Hematopoietic multipotent progenitor cell treated with erythropoietin and hydrocortisone succinate and interleukin-3 and kit ligand, for 17 days (in vitro differentiated cells): ENCODE measurements at places on chromosomes 7 and 10.

DNA sequence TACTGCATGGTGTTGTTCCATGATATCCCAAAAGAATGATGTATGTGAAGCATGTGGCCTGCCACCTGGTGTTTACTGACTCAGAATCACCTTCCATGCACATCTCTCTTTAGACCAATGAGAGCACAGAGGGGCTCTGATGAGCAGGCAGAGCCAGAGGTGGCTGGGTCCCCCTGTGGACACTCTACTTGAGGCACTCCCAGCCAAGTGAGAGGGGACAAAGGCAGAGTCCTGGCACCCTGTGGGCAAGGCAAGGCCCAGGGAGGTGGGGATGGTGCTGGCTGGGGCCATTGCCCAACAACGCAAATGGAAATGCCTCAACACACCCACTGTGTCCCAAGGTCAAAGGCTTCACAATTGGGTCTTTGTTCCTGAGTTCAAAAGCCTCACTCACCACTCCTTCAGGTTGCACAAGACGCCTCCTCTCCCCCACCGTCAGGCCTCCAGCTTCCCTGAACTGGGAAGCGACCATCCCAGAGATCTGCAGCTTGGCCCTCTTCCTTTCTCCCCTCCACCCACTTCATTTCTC lies 164.6 kb downstream of the NEURL1 start:
- no peak for DNase-seq

DNA sequence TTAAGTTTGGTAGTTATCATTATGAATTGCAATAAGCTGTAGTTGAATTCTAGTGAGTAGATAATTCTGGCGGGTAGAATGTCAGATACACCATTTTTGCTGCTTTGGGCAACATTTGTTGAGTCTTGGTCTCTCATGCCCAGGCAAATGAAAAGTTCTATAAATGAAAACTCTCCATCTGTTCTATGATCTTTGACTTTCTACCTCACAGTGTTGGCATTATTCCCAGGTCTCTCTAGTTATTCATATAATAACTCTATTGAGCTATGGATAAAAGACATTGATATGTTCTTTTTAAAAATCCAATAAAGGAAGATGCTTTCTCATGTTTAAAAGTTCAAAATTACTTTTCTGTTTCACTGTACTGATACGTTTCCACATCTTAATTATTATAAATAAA lies 415.3 kb upstream of the SEMA3D start:
- DNase-seq, result no peak

- peak; percentile 49 for DNase-seq
Observed at GRCh38 chr7:32905175-32905662, 13.7 kb upstream of the KBTBD2 start.

GRCh38 chr10:131820626-131821025 lies 80.2 kb upstream of the PPP2R2D start:
- DNase-seq, result no peak

GRCh38 chr10:13628661-13629060 lies 41.9 kb downstream of the PRPF18 start:
- no peak for DNase-seq

DNA sequence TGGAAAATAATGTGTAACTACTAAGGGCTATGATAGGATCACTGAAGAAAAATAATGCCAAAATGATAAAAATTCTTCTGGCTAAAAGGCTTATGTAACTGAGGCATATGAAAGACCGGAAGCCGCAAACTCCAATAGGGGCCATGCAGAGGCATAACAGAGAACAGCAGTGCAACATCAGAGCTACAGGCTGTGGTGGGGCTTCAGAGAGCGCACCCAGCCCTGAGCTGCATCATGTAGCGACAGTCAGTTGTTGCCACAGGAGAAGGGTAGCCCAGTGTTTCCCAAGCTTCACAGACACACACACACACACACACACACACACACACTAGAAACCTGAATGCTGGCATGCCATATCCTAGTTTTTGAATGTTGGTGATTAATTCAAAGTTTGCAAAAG lies 9.3 kb downstream of the LLCFC1 start:
- DNase-seq, result no peak

DNA sequence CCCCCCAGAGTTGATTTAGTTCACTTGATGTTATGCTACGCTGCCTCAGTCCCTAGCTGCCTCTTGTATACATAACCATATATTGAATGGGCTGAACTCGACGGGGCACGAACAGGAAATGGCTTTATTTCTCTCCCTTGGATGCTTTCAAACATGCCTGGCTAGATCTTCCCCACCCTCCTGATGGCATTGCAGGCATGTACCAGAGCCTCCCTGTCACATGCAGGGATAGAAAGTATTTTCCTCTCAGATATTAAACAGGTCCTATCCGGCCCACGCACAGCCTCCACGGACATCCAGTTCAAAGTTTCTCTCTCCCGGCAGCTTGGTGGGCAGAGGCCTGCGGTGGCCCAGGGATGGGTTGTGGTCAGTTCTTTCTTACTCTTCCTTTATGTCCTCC lies 422.1 kb downstream of the RPS24 start:
- no peak for DNase-seq

- DNase-seq, result no peak
Observed at GRCh38 chr10:121112579-121113384, 261.6 kb downstream of the WDR11 start.

DNA sequence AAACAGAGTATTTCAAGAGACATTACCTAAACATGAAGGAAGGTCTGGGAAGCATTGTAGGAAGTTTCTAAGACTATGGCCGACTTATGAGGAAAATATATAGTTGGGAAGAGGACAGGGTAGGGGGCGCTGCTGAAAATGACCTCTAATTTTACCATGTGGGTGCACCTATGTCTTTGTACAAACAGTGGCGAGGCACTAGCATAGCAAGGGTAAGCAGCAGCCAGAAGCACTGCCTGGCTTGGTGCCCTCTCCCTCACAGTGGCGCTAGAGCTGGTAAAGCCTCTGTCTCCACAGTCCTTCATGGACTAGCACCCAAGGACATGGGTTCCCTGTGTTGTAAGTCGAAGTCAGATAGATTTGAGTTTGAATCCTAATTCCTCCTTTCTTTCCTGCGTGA lies 461.2 kb downstream of the INHBA start:
- no peak for DNase-seq

DNA sequence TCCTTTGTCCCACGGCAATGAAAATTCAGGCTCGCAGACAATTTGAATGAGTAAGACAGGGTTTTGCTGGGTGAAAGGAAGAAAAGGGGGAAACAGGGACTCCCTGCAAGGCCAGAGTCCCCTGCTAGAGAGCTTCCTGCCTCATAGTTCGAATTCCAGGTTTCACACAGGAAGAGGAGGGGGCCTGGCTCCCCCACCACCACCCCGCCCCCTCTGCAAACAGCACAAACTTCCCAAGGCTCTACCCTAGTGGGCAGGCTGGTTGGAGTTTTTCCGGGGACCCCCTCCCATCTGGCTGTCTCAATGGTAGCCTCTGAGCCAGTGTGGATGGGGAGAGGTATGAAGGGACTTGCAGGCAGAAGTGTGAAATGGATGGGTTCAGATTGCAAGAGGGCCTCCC lies 57.4 kb upstream of the NEBL start:
- DNase-seq, result no peak

DNA sequence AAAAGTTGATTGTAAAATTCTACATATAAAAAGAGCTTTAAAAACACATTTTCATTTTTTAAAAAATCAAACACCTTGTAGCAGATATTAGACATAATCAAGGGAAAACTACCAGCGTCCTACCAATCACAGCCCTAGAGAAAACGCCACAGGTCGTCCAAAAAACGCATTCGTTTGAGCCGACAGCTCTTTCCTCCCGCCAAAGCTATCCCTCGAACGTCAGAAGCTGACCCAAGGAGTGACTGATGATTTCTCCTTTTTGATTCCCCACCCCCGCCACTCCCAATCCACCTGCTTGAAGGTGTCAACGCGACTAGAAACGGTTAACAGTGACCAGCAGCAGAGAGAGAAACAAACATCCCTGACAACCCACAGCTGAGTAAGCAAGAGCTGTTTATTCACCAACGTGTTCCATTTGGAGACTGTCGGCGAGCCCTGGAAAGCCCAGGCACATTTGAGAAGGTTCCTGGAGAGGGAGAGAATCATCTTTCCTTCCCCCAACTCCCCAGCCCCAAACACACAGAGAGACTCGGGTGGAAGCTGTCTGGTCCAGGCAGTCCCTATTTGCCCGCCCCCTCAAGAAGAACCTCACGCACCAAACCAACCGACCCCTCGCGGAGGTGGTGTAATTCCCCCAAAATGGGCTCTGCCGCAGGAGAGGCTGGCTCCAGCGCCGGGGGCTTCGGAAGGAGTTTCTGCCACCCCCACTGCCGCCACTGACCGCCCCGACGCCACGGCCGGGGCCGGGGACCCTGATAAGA lies 622 bp downstream of the CPEB3 start:
- DNase-seq, result peak; percentile 49

DNA sequence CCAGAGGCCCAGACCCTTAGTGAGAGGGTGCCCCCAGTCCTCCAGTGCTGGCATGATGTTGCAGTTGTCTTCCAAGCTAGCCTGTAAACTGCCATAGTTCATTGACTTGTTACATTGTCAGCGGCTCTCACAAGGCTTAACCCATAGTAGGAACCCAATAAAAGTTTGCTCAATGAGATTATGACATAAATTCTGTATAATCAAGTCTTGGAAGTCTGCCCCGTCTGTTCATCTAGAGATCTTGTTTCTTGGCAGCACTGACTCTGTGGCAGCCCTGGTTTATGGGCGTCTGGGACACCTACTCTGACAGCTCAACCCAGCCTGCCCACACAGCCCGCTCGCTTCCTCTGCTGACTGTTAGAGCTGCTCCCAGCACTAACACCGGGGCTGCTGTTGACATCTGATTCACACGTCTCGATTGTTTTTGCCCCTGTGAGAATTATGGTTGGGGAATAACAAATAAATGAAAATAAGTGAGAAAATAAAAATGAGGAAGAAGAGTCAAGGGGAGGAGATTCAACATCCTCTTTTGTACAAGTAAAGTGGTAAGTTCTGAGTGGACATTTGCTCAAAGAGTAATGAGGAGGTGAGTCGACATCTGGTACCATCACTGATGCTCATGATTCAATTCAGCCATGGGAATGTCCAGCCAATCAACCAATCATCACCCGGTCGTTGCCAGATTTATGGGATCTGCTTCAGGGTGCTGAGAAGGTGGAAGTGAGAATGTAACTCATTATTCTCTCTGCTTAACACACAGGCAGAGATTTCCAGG lies 160.8 kb downstream of the SPAG6 start:
- no peak for DNase-seq

- no peak for DNase-seq
Observed at GRCh38 chr7:139902436-139903102, 73.5 kb downstream of the TBXAS1 start.

GRCh38 chr7:141993354-141993753 lies 2.3 kb upstream of the MGAM start:
- no peak for DNase-seq

DNA sequence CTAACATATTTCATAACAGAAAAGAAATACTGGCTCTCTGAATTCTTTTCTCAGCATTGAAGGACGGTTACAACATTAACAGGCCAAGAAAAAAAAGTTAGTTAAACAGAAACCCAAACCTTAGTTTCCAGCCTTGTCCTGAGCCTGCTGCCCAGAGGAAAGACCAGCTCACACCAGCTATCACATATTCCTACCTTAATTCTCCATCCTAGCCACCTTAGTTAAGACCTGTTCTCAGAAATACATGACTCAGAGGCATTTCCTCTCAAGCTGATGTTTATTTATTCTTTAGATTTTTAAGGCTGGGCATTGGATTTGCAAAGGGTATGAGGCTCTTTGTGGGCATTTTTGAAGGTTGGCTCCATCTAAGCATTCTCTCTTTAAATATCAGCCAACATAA lies 34.3 kb upstream of the ADAM12 start:
- no peak for DNase-seq

DNA sequence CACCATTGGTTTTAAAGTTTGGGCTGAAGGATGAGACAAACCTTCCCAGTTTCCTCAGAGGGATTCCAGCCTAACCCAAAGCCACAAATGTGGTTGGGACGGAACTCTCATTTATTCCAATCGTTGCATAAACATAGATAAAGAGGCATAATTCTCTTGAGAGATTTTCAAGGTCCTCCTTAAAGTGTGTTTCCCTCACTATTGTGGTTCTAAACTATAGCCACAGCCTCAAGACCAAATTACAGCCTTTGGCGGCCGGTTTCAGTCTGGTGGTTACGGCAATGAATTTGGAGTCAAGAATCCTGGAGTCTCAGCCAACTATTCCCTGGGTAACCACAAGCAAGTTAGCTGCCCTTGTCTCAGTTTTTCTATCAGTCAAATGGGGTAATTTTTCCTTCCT lies 42.6 kb downstream of the SEM1 start:
- no peak for DNase-seq

DNA sequence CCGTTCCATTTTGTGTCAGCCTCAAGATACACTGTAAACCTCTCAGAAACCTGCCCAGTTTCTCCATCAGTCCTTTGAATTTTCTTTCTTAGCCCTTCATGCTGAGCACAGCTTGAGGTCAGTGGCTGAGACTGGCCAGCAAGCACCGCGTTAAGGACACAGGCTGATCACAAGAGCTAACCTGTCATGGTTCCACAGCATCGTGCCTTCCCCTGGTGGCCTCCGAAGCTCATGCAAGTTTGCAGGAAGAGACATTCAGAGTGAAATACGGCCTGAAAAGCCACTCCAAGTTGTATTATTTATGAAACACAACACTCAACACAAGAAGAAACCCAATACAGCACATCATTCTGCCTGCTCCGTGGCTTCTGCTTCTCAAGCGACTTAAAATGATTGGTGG lies 57.0 kb upstream of the PFKP start:
- DNase-seq, result no peak

DNA sequence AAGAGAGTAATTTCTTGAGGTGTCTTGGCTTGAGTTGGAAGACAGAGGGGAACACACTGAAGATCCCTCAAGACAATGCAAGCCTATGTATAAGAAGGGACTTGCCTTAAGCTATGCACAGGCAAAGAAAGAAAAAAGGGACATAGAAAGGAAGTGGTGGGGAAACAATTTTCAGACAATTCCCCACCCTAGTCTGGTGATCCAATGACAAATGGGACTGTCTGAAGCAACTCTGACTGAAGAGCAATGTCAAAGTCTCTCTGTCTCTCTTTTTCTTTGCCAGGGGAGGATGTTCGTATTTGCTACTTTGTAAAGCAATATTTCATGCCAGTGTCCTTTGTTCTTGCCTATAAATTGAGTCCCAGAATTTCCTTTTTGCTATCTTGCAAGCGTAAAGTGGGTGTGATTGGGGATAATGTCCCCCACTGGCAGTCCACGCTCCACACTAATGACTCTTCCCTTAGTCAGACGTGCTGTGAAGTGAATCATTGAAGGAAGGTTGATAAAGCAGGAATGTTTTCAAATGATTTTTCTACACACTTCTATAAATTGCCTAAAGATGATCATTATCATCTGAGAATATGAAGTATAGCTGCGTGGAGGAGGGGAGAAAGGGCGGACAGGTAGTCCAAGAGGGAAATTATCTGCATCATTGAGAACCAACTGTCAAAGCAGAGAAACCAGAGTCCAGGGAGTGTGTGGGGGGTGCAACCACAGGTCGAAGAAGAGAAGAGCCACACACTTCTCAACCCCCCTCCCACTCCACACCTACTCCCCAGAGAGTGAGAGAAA lies 243.8 kb upstream of the ETV1 start:
- no peak for DNase-seq

- no peak for DNase-seq
Observed at GRCh38 chr7:22843681-22844309, 21.1 kb upstream of the TOMM7 start.
